ENCODE measurements at places on chromosomes 2 and 18.

DNA sequence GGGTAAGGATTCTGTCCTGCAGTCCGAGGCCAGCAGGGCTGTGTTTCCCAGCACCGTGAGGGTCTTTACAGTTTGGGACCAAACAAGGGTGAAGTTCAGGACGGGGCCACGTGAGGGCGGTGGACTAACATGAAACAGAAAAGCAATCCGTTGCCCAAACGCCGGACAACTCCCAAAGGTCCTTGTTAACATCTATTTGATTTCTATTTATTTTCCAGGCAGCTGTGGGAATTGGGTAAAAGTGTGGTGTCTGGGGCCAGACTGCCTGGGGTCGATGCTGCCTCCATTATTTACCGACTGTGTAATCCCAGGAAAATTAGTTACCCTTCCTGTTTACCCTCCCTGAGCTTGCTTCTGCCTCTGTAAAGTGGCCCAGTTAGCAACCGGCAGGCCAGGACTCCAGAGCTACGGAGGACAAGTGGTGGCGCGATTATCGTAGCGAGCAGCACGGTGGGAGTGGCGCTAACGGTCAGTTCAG, 66.3 kb upstream of the TCF7L1 start:
- DNase-seq: peak; percentile 78

GRCh38 chr2:148968776-148969319, 69.7 kb upstream of the LYPD6B start:
- DNase-seq: no peak

DNA sequence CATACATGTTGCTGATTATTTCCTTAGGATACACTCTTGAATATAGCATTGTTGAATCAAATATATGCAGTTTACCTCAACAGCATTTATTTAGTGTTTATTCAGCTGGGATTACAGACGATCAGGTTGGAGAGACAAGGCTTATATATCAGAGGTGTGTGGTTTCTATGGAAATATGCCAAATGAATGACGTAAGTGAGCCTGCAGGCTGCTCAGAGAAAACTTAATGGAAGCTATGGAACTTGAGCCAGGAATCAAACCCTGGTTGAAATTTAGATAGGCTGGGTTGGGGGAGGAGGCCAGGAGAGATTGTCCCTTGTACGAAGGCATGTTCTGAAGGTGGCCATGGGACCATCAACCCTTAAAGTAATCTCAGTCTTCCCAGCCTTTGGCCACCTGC, 79.5 kb downstream of the INPP4A start:
- no peak for DNase-seq

GRCh38 chr2:1893856-1894255, 149.5 kb upstream of the PXDN start:
- no peak for DNase-seq

DNA sequence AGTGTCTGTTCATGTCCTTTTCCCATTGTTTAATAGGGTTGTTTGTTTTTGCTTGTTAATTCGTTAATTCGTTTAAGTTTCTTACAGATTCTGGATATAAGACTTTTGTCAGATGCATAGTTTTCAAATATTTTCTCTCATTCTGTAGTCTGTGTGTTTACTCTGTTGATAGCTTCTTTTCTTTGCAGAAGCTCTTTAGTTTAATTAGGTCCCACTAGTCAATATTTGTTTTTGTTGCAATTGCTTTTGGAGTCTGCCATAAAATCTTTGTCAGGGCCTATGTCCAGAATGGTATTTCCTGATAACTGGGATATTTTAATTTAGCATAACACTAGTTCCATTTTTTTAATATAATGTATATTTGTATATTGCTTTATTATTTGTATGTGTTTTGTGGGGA, 1380.1 kb downstream of the SUCLG1 start:
- DNase-seq: no peak

DNA sequence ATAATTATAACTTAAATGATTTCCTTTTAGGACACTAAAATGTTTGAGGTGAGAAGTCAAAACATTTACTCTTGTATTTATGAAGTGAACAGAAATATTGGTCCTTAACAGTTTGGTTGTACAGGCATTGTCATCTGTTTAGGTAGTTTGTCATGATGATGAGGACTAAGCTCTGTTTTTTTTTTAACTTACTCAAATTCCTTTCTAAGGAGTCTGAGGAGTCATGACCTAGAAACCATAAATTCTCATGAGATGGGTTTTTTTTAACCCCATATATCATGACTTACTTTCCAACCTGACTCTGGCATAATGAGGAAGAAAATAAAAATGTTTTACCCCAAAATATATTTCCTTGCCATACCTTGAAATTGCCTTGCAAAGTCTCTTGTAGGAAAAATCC, 1176.2 kb downstream of the SUCLG1 start:
- no peak for DNase-seq

GRCh38 chr18:13481820-13482617, 244.3 kb downstream of the FAM210A start:
- no peak for DNase-seq

- no peak for DNase-seq
Measured at GRCh38 chr2:209582281-209582680, 158.4 kb downstream of the MAP2 start.

DNA sequence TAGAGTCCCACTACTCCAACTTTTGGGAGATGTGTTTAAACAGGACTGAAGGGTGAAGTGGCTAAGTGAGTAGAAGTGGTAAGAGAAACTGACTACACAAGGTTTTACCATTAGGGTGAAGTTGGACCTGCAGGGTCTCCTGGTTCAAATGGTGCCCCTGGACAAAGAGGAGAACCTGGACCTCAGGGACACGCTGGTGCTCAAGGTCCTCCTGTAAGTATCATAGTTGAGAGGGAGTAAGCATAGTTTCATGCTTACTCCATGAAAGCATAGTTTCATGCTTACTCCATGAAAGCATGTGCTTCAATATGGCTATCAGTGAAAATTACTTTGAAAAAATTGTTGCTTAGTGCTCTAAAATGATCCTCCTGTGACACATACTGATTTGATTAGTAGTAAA, 19.1 kb downstream of the COL3A1 start:
- no peak for DNase-seq

- no peak for DNase-seq
Measured at GRCh38 chr2:138012082-138012481, 47.8 kb downstream of the HNMT start.

DNA sequence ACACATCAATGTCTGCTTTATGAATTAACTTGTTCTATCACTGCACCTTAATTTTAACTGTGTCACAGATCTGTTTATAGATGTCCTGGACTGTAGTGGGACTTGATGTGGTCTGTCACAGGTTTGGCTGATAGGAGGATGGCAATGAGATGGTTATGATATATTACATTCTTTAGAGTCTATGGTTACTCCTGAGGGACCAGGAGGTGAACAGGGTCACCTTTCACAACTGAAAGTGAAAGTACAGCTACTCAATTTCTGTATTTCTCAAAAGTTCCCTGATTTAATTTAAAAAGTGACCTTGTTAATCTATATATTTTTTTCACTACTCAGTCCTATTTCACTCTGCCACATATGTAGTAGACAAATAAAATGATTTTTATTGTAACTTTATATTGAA, 1284.1 kb upstream of the GYPC start:
- no peak for DNase-seq

DNA sequence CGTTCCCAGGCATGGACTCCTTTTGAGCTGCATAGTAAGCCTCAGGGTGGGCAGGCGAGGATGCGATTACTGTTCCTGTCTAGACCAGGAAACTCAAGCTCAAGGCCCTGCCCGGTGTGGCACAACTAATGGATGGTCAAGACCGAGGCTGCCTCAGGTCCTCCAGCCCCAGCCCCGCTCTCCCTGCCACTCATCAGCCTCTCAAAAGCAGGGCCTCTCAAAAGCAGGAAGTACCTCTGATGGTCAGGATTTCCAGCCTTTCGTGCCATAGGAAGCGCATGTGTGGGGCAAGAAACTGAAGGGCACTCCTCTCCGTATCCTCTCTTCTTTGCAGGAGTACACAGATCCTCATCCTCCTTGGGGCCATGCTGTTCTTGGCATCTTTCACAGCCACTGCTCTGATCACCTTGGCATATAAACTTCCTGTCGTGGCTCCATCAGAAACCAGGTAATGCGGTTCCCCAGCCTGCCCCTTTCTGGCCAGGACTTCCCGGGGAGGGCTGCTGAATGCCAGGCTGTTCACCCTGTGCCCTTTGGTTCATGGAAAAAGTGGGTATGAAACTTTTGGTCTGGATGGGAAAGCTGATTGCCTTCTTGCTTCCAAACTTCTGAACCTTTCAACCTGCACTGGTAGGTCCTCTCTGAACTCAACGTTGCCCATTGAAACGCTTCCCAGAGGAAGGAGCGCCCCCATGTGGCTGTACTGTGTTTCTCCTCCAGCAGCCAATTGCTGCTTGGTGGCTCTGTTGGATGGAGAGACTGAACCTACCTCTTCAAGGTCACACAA, 82.8 kb upstream of the SEC11C start:
- no peak for DNase-seq

GRCh38 chr2:24576146-24576545, 85.1 kb downstream of the NCOA1 start:
- DNase-seq: no peak

GRCh38 chr2:68765739-68766375, 31.2 kb downstream of the ARHGAP25 start:
- no peak for DNase-seq

GRCh38 chr18:75364512-75365253, 62.8 kb downstream of the SMIM21 start:
- DNase-seq: no peak

Data from stimulated activated CD8-positive, alpha-beta memory T cell treated with anti-CD3 and anti-CD28 coated beads, Interleukin-4, amount 100 ng/mL, for 48 hours (primary cell).